ENCODE measurements at places on chromosomes 6 and 20.

- no peak for DNase-seq
Measured at GRCh38 chr6:25012657-25013056, 76.9 kb upstream of the RIPOR2 start.

- DNase-seq = no peak
Measured at GRCh38 chr6:27940766-27941165, 16.3 kb upstream of the OR2B6 start.

GRCh38 chr6:89034586-89035251, 45.8 kb upstream of the PNRC1 start:
- DNase-seq = no peak

GRCh38 chr6:37602801-37603200, 94.9 kb downstream of the MDGA1 start:
- no peak for DNase-seq

DNA sequence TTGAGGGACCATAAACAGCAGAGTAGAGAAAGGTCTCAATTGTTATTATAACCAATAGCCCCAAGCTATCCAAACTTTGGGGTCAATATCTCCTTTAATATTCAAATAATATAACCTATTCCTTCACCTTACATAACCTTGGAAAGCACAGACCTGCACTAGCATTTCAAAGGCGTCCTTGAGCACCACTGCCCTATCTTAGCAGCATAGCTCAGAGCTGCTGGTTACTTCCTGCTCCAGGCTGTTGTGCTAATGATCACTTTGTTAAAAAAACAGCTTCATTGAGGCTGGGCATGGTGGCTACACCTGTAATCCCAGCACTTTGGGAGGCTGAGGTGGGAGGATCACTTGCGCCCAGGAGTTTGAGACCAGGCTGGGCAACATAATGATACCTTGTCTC, 10.5 kb downstream of the SLC35D3 start:
- DNase-seq = no peak

- no peak for DNase-seq
Measured at GRCh38 chr20:59605601-59606364, 1.4 kb downstream of the PHACTR3 start.

- DNase-seq = no peak
Measured at GRCh38 chr6:34259529-34260069, 10.8 kb upstream of the SMIM29 start.

GRCh38 chr20:32652739-32653526, 20.8 kb downstream of the C20orf203 start:
- peak; percentile 91 for DNase-seq

- DNase-seq = no peak
Measured at GRCh38 chr20:47999166-47999565, 213.9 kb upstream of the SULF2 start.

DNA sequence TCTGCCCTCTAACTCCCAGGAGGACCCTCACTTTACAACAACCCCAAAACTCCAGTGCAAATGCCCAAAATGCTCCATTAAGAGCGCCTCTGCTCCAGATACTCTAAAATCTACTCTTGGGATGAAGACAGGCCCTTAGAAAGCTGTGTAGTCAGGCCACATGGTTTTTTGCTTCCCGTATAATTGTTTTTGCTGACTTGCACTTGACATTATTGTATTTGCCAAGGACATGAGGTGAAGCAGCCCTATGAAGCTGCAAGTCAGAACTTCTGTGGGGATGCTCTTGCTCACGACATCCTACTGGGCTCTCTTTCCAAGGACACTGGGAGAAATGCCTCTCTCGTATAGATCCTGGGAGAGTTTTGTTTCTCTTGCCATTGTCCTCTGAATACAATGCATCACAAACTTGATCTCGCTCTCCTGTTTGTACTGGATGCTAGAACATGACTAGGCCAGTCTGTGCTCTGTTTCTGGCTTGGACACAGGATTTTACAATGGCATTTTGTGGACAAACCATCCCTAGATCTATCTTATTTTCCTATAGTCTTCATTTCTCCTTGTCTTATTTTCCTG, 177.2 kb upstream of the DTNBP1 start:
- DNase-seq = no peak

- DNase-seq = no peak
Measured at GRCh38 chr6:119172824-119173223, 94.4 kb upstream of the FAM184A start.

GRCh38 chr6:125246566-125246965, 55.2 kb downstream of the HDDC2 start:
- DNase-seq = no peak

DNA sequence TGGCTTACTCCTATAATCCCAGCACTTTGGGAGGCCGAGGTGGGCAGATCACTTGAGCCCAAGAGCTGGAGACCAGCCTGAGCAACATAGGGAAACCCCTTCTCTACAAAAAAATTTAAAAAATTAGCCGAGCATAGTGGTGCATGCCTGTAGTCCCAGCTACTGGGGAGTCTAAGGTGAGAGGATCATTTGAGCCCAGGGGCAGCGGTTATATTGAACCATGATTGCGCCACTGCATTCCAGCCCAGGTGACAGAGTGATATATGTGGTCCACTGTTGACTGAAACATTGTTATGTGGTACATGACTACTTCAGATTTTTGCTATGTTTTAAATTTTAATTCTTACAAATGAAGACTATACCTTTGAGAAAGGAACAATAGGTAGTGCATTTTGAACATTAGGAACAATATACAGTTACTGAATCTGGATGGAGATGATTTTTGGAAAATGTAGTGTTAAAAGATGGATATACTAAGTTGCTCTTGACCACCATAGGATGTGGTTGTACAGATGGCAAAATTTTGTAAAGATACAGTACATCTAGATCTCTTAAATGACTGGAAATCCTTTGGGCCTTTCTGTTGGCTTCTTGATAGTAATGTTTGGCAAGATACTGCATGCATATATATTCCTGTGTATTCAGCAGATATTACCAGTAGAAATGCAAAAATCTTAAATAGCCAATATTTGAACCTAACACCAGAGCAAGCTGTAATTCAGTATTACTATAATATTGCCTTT, 35.9 kb downstream of the MAPK14 start:
- no peak for DNase-seq

DNA sequence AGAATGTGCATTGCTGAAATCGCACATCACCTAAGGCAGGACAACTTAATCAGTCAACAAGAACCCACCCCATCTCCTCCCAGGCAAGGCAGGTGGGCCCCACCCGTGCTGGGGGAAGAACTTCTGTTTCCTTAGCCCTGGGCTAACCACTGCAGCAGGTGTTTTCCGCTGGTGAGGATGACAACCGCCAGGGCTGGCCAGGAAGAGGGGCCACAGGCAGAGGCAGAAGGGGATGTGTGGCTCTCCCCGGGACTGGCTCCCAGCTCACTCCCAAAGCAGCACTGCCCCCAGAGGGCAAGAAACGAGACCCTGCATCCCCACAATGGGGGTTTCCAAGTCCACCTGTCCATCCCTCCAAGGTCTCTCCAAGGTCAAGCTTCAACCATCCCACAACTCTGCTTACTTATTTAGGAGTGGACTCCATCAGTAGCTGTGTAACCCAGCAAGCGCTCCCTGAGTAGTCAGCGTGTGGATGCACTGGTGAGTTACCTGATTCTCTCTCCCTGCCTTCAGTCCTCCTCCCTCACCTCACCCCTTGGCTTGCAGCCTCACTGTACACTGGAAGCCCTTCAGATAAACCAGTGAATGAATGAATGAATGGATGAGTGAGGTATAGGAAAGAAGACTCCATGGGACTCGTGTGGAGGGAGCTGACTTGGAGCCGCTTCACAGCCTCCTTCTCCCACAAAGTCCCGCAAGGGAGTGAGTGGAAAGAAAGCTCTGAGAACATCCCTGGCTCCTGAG, 168.2 kb upstream of the CST7 start:
- no peak for DNase-seq

DNA sequence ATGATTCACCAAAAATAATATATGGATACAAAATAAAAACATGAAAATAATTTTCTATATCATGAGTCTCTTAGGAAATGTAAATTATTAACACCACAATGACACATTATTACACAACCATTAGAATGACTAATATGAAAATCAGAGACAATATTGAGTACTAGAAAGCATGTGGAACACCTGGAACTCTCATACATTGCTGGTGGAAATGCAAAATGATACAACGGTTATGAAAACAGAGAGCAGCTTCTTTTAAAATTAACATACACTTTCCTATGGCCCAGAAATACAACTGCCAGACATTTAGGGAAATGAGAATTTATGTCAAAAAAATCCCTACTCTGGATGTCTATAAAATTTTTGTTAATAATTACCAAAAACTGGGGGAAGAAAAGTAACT, 853.3 kb upstream of the MAN1A1 start:
- no peak for DNase-seq

GRCh38 chr20:15240801-15241200, 903.4 kb upstream of the FLRT3 start:
- DNase-seq = no peak

GRCh38 chr6:55433446-55434130, 106.3 kb downstream of the GFRAL start:
- DNase-seq = no peak
